ENCODE measurements at places on chromosomes 13 and 19.

DNA sequence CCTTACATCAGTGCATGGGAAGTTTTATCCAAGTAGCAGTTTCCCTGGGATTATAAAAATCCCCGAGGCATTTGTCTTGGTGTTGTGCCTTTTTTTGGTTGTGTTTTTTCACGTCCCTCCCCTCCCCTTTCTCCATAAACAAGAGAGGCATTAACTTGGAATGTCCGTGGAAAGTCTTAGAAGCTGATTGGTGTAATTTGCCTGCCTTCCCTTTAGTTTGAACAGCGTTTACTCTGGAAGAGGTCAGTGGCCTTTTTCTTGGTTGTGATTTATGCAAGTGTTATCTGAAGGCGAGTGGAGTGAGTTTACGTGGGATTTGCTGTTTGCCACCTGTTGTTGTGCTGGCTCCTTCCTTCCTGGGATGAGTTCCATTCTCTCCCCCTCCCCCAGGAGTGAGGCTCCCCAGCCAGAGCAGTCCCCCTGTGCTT, 7.2 kb downstream of the ACTN4 start:
- DNase-seq = no peak

DNA sequence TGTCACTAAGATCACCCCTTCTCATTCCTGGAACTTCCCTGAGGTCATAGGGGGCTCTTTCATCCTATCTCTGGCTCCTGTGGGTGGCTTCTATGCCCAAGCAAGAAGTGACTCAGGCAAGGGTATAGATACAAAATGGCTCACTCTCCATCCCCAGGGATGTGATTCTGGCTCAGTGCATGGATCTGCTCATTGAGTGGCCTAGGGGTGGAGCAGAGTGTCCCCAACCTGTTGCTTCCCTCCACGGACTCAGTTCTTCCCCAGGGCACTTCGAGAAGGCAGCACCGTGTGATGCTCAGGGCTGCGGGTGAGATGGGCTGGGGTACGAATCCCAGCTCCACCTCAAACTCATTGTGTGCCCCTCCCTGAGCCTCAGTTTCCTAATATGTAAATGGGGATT, 136.4 kb downstream of the PTPRS start:
- DNase-seq = no peak

- no peak for DNase-seq
Measured at GRCh38 chr13:76836311-76836710, 49.9 kb downstream of the KCTD12 start.

DNA sequence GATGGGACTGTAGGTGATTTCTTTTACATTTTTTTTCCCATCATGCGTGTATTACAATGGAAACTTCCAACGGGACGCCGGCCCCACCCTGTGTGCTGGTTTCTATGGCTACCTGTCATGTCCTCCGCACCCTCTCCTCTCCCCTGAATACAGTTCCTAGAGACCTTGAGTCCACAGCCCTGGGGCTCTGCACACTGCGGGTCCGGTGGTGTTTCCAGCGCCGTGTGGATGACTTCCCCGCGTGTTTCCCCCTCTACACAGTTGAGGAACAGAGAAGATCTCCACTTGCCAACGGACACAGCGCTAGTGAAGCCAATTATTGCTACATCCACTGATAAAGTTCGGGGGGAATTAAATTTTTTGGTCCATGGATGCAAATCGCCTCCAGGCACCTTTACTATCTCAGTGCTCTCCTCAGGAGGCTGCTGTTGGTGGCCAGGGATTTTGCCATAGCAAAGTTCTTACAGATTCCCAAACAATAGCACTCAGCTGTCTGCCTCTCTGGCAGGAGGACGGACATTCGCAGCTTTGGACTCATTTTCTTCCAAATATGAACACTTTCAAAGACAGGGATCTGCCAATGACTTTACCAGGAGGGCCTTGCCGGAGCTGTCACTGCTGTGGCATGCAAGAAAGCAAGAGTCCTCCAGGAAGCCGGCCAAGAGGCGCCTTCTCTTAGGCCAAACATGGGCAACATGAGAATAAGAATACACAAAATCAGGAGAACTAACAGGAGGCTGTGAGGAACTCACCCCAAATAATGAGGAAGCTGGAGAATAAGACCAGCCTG, 39.3 kb upstream of the GAS6 start:
- no peak for DNase-seq
